GDM1 (cell line): ENCODE measurements at places on chromosomes 4 and X.

- DNase-seq = no peak
These were observed at the start of gene GK for GRCh38 chrX:30653415-30654131. Gene GK, plus strand, starts transcription at chrX:30653423. Its CDS starts 115 bp downstream, at chrX:30653538.

GRCh38 chr4:48180234-48180633, 46.2 kb upstream of the TXK start:
- DNase-seq = no peak

- DNase-seq = no peak
These were observed 23.5 kb upstream of the CXCL13 start for GRCh38 chr4:77582156-77582555.

DNA sequence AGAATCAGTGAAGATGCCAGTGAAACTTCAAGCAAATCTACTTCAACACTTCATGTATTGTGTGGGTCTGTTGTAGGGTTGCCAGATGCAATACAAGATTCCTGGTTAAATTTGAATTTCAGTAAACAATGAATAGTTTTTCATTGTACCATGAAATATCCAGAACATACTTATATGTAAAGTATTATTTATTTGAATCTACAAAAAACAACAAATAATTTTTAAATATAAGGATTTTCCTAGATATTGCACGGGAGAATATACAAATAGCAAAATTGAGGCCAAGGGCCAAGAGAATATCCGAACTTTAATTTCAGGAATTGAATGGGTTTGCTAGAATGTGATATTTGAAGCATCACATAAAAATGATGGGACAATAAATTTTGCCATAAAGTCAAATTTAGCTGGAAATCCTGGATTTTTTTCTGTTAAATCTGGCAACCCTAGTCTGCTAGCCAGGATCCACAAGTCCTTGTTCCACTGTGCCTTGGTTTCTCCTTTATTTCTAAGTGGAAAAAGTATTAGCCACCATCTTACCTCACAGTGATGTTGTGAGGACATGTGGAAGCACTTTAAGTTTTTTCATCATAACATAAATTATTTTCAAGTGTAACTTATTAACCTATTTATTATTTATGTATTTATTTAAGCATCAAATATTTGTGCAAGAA, 2.3 kb downstream of the CXCL8 start:
- DNase-seq = no peak

DNA sequence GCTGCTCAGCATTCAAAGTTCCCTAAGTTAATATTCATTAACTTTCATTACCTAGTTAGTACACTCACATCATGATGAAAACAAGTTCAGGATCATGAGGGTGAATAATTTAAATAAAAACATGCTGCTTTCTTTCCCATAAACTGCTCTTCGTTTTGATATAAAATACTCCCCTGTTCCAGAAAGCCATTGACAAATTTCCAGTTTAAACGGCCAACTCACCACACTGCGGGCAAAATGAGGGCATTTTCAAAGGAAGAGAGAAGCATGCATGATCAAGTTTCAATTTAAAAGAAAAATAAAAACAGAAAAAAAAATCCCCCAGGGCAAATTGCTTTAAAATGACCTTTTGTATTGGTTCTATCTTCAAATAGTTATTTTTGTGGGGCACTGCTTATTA, 69.6 kb downstream of the EPHA5 start:
- DNase-seq = no peak

GRCh38 chrX:101263766-101264165, 27.4 kb downstream of the TAF7L start:
- DNase-seq = no peak

GRCh38 chrX:120741452-120741851, 111.6 kb upstream of the C1GALT1C1 start:
- no peak for DNase-seq

DNA sequence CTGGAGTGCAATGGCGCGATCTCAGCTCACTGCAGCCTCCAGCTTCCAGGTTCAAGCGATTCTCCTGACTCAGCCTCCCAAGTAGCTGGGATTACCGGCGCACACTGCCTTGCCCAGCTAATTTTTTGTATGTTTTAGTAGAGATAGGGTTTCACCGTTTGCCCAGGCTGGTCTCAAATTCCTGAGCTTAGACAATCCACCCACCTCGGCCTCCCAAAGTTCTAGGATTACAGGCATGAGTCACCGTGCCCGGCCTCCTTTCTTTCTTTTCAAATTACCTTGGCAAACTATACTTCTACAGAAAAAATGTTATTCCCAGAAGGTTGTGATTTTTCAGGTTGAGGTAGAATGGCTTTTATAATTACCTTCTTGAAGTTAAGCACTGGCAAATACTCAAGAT, 321.9 kb upstream of the PRPS2 start:
- DNase-seq = no peak

DNA sequence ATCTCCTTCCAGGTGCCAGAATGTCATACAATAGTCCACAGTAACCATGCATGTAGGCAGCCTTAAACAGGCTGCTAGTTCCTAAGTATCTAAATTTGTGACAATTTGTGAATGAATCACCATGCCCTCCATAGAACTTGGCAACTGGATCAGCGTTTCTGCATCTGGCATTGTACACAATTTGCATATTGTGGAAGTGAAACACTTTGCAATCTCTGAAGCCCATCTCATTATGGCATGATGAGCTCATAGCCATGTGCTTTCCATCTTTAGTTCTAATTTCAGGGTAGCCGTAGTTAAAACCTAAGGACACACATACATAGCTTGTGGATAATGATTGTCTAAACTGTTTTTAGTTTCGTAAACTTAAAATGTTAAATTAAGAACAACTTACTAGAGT, 573.6 kb downstream of the PPP4R3C start:
- DNase-seq = no peak

GRCh38 chr4:7299908-7300710, 107.8 kb downstream of the SORCS2 start:
- DNase-seq = no peak

- no peak for DNase-seq
These were observed 31.6 kb upstream of the BRS3 start for GRCh38 chrX:136456133-136456532.

DNA sequence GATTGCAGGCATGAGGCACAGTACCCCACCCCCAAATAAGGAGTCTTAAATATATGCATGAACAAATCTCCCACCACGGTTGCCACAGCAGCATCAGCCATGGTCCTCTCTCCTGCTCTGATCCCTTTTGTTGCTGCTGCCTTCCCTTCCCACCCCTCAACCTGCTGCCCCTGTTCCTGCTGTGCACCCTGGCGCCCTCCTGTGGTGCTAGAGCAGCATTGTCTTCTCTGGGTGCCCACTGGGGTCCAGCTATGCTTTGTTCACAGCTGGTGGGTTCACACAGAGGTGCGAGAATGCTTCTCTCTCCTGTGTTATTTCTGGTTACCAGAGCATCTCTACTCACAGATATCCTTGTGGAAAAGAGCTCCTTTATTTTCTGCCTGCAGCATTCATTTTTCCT, 116.2 kb downstream of the GATB start:
- no peak for DNase-seq

DNA sequence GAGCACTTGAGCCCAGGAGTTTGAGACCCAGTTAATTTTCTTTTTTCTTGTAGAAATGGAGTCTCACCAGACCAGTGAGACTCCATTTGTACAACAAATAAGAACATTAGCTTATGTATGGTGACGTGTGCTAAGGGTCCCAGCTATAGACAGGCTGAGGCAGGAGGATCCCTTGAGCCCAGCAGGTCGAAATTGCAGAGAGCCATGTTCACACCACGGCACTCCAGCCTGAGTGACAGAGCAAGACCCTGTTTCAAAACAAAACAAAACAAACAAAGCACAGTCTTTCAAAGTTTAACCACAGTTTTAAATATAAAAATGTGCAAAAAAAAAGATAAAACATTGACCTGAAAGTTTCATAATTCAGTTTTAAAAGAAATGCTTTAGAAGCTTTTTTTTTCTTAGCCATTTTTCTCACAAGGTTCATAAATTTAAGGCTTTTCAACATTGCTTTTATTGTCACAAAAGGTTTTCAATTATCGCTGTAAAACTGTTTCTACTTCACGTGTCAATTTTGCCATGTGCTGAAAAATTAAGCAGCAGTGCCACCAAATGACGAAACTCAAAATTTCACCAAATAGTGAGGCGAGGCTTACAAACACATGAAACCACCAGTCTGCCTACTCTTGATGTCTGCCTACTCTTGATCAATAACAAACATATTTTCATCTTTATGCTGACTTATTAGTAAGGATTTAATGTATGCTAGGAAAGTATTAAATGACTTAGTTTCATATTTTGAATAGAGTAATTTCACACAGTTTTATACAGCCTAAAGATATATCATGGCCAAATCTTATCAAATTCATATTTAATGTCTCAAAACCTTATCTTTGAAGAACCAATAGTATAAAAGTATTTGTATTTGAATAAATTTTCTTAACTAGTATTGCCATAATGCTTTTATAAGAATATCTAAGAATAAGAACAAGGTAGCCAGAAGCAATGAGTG, 126.3 kb downstream of the NEK1 start:
- DNase-seq = peak; percentile 26
